ENCODE measurements at places on chromosomes 2 and 18. TPM values are rescaled to one million over a fixed set of nuclear protein-coding genes. Genes with fewer than 3 reads are reported as not detected.

Gene HAAO
- 0.64 TPM for total RNA-seq

Gene ALK
- 3.7 TPM for total RNA-seq

Gene ERFE
- total RNA-seq, result 0.54 TPM

Gene SF3B1
- 191 TPM for total RNA-seq

Gene DSG1
- not detected for total RNA-seq

Gene BCL2
- total RNA-seq, result 6.4 TPM

Gene FAM124B
- total RNA-seq, result 0.06 TPM

Gene CIB4
- not detected for total RNA-seq

Gene UGT1A7
- 41.0 TPM for total RNA-seq

Gene IL18RAP
- total RNA-seq, result 3.6 TPM

Gene SLC16A14
- 0.50 TPM for total RNA-seq

Gene PRKAG3
- total RNA-seq, result 0.07 TPM

Gene GTF2A1L
- 0.69 TPM for total RNA-seq
